ENCODE measurements at places on chromosomes 7 and 10.

DNA sequence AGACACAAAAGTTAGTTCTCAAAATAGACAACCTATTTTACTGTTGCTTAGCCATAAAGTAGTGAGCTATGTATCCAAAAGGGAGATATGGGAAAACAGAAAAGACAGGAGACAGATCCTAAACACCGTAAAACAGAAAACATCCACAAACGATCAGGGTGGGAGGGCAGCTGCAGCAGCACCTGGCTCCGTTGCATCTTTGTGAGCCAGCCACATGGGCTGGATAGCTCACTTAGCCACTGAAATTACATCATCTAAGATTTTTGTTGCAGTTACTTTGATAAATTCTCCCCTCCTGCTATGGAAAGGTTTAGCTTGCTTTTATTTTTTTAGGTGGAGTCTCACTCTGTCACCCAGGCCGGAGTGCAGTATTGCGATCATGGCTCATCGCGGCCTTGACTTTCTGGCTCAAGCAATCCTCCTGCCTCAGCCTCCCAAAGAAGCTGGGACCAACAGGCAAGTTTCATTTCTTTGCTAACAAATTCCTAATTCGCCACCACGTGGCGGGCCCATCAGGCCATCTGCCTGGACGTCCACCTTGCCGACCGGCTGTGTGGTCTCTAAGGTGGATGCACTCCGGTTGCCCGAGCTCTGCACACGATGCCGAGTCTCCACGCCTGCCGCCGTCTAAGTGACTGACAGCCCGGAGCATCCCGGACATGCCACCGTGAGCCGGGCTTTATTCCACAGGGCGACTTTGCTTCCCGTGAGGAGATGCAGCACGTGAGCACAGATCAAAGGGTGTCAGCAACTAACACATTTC is 159.8 kb downstream of the DIP2C start:
- DNase-seq, result no peak

GRCh38 chr10:63206997-63207811 is 74.1 kb downstream of the NRBF2 start:
- no peak for DNase-seq

DNA sequence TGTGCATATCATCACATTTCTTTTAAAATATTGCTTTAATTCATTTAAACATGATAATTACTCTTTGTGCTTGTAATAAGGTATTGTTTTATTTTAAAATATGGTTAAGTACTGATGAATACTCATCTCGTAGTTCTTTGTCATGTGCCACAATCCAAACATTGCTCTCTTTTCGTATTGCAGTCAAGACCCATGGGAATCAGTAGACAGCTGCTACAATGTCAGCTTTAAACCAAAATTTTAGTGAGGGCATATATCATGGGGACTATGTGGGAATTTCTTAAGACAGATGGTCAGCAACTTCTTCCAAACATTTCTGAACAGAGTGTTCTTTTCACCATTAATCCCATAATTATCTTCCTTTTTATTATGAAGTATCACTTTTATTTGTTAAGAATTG is 77.2 kb upstream of the FZD1 start:
- DNase-seq, result no peak

- DNase-seq, result no peak
Measured at GRCh38 chr7:29288181-29289091, 93.9 kb downstream of the CHN2 start.

GRCh38 chr7:43302773-43303460 is 190.5 kb downstream of the HECW1 start:
- DNase-seq, result no peak

DNA sequence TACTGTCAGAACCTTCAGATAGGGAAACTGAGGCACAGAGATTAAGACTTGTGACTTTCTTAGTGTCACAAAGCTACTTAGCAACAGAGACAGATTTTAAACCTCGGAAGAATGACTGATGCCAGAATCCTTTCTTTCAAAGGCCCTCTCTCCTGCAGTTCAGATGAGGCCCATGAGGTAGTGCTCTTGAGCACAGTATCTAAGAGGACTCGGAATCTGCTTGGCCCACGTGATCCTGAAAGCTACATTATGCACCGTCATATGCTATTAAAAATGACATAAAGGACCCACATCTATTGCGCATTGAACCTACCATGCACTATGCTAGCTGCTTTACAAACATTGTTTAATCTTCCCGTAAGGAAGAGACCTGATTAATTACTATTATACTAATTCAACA is 355.9 kb downstream of the SFMBT2 start:
- DNase-seq, result no peak

DNA sequence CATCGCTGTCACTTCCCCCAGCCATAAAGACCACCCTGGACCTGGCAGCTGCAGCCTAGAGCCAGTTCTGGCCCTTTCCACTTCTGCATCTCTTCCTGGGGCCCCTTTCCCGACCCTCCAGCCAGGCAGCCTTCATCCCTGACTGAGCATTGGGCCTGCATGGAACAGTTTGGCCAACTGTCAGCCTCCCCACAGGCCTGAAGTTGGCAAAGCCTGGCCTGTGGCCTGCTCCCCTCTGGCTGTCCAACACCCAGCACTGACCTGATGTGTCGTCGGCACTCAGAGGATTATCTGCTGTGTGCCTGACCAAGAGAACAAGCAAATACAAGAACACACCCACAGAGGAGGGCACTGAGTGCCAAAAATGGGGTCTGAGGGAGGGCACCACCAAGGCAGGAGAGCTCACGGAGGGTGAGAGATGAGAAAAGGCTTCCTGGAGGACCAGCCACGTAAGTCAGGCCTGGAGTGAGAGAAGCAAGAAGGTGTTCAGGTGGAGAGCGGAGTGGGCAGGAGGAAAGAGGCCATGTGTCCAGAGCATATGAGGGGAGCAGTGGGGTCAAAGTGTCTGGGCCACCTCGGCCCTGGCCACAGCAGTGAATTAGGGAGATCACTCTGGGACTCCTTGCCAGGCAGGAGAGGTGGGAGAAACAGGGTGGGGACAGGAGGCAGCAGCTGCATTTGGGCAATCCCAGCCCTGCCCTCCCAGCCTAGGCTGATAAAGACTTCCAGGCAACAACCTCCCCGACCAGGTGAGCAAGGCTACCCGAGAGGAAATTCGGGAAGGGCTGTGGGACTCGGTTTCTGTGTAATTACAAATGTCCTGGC is 4.5 kb downstream of the GPRIN2 start:
- peak; percentile 2 for DNase-seq

- DNase-seq, result no peak
Measured at GRCh38 chr7:22361795-22362194, 4.8 kb upstream of the RAPGEF5 start.

- no peak for DNase-seq
Measured at GRCh38 chr10:24118246-24118645, 90.7 kb upstream of the KIAA1217 start.

DNA sequence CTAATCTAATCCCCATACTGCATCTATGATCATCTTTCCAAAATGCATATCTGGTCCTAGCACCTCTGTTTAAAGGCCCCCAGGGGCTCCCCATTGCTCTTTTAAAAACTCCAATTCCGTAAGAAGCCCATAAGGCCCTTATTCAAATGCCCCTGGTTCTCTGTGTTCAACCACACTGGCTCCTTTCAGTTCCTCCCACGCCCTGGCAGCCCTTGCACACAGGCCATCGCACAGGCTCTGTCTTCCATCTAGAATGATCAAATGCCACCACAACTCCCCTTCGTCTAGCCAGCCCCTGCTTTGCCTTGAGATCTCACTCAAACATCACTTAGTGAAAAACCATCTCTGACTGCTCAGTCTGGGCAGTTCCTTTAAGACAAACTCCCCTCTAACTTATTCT is 112.9 kb upstream of the LYZL2 start:
- DNase-seq, result no peak

DNA sequence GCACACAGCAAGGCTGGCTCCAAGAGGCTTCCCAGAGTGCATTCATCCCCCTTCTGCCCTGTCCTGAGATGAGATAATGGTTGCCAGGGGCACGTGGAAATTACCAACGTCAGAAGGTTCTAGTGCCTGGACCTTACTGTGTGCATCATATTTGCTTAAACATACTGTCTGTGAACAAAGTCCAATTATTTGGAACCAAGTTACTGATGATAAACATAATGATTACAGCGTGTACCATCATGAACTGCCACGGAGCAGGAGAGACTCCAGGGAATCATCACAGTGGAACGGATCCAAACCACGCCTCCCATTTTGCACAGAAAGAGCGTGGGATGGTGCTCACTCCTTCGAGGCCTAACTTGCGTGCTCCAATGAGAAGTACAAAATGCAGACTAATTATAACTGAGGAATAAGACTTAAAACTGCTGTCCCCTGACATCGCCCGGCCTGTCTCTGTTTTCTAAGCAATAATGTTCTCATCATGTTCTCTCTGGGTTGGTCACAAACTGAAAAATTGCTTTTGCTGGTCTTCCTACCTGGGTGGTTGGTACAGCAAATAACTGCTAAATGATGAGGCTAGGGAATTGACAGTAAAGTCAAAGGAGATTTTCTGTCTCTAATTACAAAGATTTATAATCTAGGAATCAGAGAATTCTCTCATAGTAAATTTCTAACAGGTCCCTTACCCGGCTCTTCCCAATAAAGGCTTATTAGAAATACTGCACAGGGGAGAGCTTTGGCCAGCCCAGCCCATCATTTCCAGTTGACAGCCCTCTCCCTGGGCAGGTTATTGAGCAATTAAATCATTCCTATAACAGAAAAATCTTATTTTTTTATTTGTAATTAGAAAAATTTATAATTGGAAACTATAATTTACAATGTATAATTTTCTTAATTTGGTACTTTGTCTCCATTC is 182.2 kb downstream of the CAMK1D start:
- no peak for DNase-seq

DNA sequence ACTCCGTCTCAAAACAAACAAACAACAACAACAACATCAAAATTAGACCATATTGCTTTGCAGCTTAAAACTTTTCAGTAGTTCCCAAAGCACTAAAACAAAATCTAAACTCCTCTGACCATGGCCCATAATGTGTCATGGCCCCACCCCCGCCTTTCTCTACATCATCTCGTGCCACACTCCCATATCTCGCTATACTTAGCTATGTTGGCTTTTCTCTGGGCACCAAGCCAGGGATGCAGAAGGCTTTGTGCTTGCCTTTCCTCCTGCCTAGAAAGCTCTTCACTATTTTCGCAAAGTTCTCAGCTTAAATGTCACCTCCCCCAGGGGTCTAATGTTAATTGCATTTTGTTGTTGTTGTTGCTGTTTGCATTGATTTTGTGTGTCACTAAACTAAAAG is 15.1 kb upstream of the SLC16A12 start:
- no peak for DNase-seq

GRCh38 chr7:39100270-39100669 is 122.6 kb downstream of the POU6F2 start:
- DNase-seq, result no peak

GRCh38 chr10:18140957-18141845 is 977 bp downstream of the CACNB2 start:
- no peak for DNase-seq

DNA sequence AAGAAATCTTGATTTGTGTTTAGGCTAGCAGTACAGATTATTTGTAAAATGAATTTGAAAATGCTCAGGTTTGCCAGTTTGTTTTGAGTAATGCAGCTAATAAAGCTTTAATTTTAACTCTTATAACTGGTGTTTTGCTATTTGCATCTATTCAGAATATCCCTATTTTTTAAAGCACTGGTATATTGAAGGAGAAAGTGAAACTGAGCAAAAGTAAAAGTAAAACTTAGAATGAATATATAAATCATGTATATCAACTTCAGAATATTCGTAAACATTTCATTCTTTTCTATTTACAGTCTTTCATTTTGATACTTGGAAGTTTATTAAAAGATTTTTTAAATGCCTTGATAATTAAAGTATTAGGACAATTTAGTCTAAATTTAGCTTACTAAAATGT is 26.2 kb downstream of the TASOR2 start:
- no peak for DNase-seq

- DNase-seq, result no peak
Measured at GRCh38 chr10:59754951-59755350, 1.7 kb upstream of the MRLN start.

- no peak for DNase-seq
Measured at GRCh38 chr7:42495256-42495655, 258.2 kb upstream of the GLI3 start.

- DNase-seq, result no peak
Measured at GRCh38 chr7:28847681-28848080, 110.4 kb downstream of the TRIL start.

GRCh38 chr10:79149662-79150443 is 81.1 kb downstream of the ZMIZ1 start:
- DNase-seq, result no peak

GRCh38 chr10:48207853-48208252 is 66.6 kb downstream of the FRMPD2 start:
- DNase-seq, result no peak

- no peak for DNase-seq
Measured at GRCh38 chr10:43135064-43135463, 3.2 kb upstream of the CSGALNACT2 start.

DNA sequence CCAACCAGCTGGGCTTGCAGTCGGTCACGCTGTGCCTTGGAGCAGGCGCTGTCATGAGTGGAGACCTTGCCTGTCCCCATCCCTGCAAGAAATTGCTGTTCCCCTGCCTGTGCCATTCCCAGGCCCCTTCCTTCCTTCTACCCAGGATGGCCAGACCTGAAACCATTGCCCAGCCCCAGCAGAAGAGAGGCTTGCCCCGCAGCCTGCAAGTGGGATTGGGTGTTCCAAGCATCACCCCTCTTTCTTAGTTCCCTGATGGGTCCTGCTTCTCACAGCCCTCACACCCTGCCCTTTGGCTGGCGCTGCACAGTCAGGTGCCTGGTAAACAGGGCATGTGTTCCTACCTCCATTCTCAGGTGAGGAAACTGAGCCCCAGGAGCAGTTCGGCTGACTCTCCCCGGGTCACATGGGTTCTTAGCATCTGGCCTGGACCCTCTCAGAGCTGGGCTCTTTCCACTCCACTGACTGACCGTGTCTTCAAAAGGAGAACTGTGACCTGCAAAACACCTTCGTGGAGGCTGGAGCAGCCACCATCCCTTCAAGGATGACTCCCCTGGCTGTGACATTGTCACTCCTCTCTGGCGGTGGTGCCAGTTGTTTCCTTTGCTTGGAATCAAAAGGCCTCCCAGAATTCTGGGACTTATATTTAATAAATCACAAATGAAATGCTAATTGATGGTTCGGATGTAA is 41.9 kb upstream of the PDCD4 start:
- DNase-seq, result no peak

- DNase-seq, result no peak
Measured at GRCh38 chr10:1604246-1604645, 133.1 kb downstream of the ADARB2 start.

Measured in thoracic aorta (tissue), 2 donors.